ENCODE measurements at places on chromosomes 3 and 15.

GRCh38 chr15:99443768-99444446 lies 121.9 kb upstream of the MEF2A start:
- DNase-seq: no peak

DNA sequence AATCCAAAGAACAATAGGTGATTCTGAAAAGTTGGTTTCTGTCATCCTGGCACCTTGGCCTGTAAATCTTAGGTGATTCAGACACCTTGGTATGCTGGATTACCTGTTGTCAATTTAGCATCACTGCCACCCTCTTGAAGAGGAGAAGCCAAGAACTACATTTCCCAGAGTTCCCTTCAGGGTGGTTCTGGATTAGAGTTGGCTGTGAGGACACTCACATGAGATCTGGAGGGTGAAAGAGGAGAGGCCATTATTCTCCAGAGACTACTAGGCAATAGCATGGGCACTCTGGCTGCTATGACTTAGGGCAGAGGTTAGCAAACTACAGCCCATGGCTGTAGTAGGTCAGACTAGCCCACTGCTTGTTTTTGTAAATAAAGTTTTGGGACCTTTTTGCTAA lies 41.7 kb upstream of the CORO2B start:
- DNase-seq: no peak

GRCh38 chr3:181952221-181952620 lies 240.5 kb downstream of the SOX2 start:
- DNase-seq: no peak

DNA sequence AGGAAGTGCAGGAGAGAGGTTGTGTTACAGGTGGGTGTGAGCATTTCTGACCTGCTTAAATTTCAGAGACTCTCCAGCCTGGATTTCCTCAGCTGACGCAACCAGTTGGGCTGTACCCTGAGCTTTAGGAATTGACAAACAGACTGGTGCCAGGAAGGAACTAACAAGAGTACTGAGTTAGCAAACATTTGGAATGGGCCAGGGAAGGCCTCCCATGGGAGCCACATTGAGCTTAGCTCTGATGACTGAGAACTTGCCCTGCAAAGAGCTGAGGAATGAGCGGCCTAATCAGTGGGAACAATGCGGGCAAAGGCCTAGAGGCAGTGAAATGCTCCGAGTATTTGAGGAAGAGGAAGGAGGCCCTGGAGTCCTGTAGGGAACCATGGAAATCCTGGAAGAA lies 254.2 kb downstream of the FEZF2 start:
- DNase-seq: no peak

- no peak for DNase-seq
These were observed 96.3 kb downstream of the LRRC28 start for GRCh38 chr15:99347574-99347973.

- DNase-seq: no peak
These were observed 84.2 kb downstream of the MME start for GRCh38 chr3:155164306-155164705.

- no peak for DNase-seq
These were observed 67.6 kb downstream of the HES1 start for GRCh38 chr3:194203482-194204041.
